ENCODE measurements at places on chromosomes 7 and 10.

DNA sequence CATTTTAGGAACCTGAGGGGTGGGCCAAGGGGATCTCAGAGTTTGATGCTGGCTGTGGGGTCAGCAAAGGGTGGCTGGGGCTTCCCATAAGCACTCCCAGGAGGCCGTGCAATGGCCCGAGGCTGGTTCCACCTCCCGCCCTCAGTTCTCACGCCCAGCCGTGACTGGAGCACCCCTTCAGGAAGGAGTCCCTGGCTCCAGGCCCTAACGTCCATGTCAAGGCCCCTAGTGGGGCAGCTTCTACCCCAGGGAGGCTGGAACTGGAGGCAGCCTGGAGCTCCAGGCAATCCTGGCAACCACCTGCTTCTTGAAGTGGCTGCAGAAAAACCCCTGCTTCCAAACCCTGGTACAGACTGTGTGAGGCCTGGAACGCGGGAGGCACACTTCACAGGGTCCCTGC, 165.5 kb downstream of the DIP2C start:
- no peak for DNase-seq

DNA sequence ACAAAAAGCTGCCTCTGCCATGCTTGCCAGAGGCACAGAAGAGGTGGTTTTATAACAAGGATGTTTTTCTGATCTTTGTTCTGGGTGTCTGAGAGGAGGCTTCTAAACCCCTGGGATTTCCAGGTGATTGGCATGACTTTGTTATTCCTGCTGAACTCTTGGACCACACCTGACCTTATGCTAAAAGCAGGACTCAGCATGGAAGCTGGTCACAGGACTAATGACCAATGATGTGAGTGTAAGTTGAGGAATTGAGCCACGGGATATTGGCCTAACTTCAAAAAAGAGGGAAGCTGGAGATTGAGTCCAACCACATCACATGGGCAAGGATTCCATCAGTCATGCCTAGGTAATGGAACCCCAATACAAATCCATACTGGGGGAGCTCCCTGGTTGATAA, 437.9 kb downstream of the POM121L12 start:
- no peak for DNase-seq

DNA sequence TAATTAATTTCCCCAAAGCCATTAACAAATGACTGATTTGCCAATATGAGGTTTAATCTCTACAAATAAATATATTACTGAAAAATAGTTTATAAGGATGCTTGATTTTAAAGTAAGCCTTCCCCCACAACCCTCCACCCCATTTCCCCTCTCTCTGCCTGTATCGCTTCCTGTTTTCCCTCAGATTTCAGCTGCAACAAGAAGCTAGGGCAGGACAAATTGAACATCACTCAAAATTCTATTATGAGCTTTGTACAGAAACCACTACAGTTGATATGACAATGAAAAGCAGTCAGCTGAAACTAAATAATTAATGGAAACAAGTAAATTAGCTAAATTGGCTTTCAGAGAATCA, 109.0 kb upstream of the SP4 start:
- no peak for DNase-seq

DNA sequence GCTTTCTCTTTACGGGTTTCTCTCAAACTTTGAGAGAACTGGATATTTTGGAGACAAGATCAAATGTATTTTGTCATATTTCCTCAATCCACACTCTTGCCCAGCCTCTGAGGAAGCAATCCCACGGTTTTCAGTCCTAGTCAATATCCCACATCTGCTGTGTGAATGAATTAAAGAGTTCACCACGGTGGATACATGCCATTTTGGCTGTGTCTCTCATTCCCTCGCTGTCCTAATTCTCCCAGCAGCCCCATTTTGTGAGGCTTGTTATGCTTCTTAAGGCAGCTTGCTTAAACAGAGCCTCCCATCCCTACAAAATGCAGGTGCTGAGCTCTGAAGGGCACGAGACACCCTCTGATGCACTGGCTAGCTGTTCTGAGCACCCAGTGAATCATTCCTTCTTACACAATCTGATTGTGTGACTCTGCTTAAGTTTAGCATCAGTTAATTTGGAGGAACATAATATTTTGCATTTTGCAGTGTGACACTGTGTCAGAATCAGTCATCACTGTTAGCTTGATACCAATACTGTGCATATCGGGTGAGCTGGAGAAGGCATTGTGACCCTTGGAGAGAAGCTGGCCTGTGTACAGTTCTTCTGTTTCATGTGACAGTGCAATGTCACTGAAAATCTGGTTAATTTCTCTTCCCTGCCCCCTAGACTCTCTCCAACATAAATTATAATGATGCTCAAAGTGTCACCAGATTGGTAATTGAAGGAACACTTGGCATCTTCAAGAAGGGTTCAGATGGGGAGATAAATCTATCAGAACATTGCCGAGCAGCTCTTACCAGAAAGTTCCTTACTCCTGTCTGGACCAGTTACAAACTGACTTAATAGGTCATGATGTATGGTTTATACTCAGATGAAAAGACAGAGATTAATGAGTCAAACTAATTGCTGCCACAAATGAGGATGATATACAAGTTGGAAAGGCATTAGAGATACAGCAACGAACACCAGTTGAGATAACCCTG, 103.7 kb upstream of the AOAH start:
- no peak for DNase-seq

GRCh38 chr10:127888521-127889312, 4.0 kb downstream of the CLRN3 start:
- no peak for DNase-seq

- peak; percentile 64 for DNase-seq
Measured at GRCh38 chr10:125064681-125065492, 95.5 kb downstream of the CTBP2 start.

- no peak for DNase-seq
Measured at GRCh38 chr10:5985029-5985428, 7.7 kb upstream of the IL15RA start.

DNA sequence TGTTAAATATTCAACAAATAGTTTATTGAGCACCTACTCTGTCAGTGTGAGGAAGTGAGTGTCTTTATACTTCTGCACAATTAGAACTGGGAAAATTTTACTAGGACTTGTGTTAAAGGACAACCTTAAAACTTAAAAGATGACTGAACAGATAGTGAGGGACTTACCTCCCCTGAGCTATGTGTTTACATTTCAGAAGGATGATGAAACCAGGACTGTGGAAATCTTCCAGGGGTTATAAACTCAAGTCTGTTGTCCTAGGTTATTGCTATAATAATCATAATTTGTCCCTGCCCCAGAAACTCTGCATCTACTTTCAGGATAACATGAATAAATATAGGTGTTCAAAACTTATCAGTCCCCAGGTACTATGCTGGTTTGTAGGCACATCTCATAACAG, 261.0 kb upstream of the MKLN1 start:
- DNase-seq, result peak; percentile 61

DNA sequence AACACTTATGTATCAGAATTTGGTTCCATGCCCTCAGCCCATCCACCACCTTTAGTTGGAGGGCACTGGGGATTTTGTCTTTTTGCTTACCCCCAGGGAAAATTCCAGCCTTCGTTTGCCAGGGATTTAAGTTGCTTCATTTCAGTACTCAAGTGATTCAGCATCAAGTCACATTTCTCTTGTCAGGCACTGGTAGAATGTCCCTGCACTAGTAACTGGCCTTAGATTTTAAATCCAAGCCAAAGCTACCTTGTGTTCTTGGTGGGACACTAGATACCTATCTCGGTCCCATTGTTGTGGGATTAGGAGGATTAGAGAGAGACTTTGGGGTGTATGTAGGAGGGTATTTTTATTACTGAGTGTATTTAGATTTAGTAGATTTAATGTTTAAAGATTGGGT, 613.1 kb downstream of the SUGCT start:
- no peak for DNase-seq

- no peak for DNase-seq
Measured at GRCh38 chr7:78023191-78023590, 224.6 kb downstream of the PHTF2 start.

DNA sequence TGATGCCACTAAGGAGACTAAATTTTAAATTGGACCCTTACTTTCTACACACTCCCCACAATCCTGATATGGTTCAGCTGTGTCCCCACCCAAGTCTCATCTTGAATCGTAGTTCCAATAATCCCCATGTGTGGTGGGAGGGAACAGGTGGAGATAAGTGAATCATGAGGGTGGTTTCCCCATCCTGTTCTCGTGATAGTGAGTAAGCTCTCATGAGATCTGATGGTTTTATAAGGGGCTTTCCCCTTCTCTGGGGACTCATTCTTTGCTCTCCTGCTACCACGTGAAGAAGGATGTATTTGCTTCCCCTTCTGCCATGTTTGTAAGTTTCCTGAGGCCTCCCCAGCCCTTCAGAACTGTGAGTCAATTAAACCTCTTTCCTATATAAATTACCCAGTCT, 18.4 kb upstream of the BET1 start:
- DNase-seq, result peak; percentile 86

DNA sequence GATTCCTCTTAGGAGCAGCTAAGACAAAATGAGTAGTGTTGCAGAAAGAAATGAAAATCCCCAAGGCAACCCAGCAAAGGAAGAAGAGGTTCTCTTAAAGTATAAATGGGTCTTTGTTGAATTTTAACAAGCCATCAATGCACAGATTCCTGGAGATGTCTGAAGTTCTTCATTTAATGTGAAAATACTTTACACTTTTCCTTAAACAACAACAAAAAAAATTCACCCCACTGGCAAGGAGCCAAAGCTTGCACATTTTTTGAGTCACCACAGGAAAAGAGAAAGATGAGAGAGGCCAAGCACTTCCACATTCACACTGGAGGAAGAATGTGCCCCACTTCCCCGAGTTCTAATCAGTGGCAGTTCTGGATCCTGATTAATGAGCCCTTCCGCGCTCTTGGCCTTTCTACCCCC, 286.4 kb upstream of the MEOX2 start:
- peak; percentile 68 for DNase-seq

DNA sequence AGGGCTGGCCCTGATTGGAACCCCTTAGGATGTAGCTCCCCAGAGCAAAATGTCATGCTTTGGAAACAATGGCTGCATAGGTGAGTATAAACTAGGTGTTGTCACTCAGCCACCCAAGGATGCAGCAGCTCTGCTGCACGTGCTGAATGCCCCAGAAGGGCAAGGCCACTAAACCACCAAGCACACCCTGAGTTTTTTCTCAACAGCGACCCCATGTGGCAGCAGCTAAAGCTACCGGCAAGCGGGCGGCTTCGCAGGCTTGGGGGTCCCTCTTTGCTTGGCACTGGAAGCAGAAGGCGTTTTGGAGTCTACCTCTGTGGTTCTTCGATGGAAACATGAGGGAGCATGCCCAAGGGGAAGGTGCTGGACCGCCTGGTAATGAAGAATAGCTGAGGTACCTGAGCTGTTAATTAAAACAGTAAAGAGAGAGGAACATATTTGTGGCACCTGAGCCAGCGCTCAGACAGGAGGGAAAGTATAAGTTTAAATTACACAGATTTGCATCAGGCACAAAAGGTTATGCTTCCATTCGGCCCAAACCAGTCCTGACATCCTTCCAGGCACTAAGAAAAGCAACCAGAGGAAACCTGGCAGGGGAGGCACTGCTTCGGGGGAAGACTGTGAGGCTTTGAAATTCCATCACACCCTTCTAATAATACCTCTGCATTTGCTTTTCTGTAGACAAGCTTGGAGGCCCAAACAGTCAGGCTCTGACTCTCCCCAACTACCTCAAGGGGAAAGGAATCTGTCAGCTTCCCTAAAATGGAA, 152.1 kb downstream of the GFRA1 start:
- DNase-seq, result no peak

DNA sequence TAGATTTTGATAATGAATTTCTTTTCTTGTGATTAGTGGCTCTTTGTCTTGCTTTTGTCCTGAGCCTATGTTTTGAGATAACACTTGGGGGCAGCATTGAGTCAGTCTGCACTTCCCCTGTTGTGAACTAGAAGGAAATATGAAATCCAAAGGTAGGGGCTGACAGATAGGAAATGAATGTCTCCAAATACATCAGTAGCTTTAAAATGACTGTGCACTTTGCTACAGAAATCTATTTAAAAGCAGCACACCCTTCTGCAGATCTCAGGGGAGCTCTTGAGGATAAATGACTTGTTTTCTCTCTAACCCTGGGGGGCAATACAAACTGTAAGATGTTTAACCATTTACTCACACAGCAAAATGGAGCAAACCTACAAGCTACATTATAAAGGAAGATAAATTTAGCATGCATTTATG, 176.0 kb upstream of the MYO3A start:
- DNase-seq, result peak; percentile 47

DNA sequence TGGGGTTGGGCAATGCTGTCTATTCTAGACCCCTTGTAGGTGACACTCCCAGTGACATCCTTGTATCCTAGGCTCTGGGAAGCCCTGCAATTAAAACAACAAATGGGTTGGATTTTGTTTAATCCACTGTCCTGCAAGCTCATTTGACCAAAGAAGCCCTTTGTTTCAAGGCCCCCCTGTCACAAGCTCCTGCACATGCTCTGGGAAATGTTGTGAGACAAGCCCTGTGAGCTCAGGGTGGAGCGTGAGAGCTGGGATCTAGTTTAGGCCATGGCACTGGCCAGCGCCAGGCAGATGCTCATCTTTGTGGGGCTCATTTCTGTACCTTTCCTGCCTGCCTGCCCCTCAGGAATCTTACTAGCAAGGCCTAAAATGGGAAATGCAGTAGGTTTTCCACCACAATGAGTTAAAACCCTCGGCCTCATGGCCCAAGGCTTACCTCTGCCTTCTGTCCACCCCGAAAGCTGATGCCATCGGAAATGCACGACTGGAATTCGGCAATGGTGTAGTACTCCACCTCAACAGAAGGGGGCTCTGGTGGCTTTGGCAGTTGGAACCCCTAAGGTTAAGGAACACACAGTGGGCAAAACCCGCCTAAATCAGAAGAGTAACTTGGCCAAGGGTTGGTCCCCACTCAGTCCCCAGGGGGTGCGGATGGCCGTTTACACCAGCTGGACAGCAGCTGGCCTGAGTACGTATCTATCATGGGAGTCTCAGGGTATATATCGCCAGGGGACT, 112.0 kb downstream of the NEURL1 start:
- peak; percentile 76 for DNase-seq

- peak; percentile 58 for DNase-seq
Measured at GRCh38 chr7:13879994-13880686, 109.3 kb downstream of the ETV1 start.

DNA sequence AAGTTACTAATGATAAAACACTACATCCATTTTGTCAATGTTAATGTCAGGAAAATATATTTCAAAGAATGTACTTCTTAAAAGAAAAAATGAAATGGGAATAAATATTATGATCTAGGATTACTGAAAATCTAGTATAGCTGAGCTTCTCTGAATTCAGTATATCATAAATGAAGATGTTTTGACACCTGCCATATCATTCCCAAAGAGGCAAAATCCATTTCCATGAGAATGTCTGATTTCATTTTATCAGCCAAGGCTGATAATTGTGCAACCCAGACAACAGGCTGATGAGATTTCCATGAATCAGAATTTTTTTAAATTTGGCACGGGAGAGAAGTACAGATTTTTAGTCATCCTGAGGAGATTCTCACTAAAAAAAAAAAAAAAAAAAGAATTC, 32.5 kb downstream of the ZFAND4 start:
- DNase-seq, result no peak

DNA sequence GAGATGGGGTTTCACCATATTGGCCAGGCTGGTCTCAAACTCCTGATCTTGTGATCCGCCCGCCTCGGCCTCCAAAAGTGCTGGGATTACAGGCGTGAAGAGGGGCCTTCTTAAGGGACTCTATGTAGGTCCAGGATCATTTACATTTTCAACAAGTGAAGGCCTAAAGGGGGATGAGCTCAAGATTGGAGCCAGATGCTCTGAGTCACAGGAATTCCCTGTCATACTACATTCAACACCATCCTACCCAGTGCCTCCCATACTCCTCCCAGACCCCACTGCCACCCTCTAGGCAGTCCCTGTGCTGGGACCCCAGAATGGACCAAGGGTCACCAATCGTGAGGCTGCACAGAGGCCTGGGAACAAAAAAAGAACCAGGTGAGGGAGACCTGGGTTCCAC, 29.9 kb downstream of the CYTH3 start:
- no peak for DNase-seq

- no peak for DNase-seq
Measured at GRCh38 chr7:40773656-40774055, 638.9 kb downstream of the SUGCT start.
